ENCODE measurements at places on chromosomes 2 and 18.
A peak's percentile ranks its signal among the peaks of the same experiment; 100 is the strongest.

- DNase-seq = no peak
Measured at GRCh38 chr2:72132981-72133720, 14.5 kb downstream of the CYP26B1 start.

- peak; percentile 41 for DNase-seq
Measured at GRCh38 chr2:63589148-63589958, 590 bp downstream of the MDH1 start.

GRCh38 chr2:149430743-149431736, 100.7 kb downstream of the LYPD6 start:
- no peak for DNase-seq

- DNase-seq = no peak
Measured at GRCh38 chr2:163703386-163703785, 32.4 kb downstream of the FIGN start.

DNA sequence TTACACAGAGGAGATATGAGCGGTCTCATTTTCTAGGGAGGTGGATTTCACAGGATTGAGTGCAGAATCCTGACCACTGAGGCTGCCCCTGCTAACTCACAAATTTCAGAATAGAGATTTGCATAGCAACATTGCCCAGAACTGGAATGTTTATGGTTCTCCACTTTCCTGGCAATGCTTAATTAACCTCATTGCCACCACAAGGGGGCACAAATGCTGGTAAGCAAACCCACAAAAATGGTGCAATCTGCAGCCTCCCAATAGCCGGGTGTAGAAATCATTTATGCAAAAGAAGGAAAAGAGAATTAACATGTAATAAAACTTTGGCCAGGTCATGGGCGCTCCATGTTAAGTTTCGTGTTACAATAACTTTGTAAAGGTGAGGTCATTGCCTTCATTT, 112.4 kb downstream of the CYRIA start:
- peak; percentile 49 for DNase-seq
